ENCODE measurements at places on chromosomes 16 and 17.

DNA sequence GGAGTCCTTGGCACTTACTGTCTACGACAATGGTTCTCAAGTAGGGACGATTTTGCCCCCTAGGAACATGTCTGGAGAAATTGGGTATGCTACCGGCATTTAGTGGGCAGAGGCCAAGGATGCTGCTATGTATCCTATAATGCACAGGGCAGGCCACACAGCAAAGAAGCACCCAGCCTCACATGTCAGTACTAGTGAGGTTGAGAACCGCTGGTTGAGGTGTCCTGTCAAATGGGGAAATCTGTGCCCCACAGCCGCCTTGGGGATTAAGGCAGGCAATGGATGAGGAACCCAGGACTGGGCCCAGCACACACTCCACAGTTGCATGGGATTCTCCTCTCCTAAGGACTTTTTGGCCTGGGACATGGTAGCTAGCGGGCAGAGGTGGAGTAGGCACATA lies 86.7 kb upstream of the TOB1 start:
- no peak for DNase-seq

DNA sequence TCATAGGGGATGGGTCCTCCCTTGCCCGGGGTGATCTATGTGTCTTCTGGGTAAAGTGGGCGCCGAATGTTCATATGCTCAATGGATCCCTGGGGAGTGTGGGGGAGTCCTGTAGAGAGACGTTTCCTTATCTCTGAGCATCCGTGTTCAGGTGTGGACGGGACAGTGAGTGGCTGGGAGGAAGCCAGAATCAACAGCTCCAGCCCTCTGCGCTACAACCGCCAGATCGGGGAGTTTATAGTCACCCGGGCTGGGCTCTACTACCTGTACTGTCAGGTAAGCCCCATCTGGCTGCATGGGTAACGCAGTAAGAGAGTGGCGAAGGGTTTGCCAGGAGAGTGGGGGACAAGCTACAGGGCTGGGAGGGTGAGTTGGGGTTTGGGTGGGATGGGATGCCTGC lies 1.9 kb upstream of the TNFSF13 start:
- no peak for DNase-seq

DNA sequence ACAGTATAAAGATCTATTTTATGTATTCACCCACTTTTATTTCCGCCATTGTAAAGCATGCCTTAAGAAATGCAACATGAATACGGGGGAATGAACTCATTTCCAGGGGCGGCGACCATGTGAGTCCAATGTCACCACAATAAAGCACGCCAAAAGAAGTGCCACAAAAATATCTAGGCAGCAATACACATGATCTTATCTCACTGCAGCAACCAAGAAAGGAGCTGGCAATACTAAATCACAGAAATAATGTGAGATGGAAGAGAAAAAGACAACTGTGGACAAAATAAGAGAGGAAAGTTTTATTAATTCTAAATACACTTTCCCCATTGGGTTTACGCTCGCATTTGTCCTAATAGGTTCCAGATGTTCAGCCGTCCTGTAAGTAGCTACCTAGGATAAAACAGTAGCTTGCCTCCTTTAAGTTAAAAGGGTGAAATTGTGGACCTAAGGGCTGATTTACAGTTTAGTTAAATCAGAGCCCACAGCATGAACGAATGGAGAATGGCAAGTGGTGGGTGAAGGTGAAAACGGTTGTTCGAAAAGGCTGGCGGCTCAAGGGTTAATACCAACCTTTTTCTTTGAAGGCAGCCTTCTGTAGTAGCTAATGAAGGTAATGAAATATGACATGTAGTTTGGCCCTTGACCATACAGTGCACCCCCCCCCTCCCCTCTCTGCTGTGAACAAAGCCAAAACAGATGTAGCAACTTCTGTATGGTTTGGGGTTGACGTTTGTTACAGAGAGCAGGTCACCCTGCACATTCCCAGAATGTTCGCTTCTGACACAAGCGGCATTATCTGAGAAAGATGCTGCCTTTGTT lies 504.2 kb upstream of the PSMD7 start:
- no peak for DNase-seq

GRCh38 chr17:47879028-47879585 lies 16.9 kb upstream of the SP2 start:
- no peak for DNase-seq

- DNase-seq, result no peak
These were observed 47.1 kb upstream of the CLEC19A start for GRCh38 chr16:19238406-19238805.

DNA sequence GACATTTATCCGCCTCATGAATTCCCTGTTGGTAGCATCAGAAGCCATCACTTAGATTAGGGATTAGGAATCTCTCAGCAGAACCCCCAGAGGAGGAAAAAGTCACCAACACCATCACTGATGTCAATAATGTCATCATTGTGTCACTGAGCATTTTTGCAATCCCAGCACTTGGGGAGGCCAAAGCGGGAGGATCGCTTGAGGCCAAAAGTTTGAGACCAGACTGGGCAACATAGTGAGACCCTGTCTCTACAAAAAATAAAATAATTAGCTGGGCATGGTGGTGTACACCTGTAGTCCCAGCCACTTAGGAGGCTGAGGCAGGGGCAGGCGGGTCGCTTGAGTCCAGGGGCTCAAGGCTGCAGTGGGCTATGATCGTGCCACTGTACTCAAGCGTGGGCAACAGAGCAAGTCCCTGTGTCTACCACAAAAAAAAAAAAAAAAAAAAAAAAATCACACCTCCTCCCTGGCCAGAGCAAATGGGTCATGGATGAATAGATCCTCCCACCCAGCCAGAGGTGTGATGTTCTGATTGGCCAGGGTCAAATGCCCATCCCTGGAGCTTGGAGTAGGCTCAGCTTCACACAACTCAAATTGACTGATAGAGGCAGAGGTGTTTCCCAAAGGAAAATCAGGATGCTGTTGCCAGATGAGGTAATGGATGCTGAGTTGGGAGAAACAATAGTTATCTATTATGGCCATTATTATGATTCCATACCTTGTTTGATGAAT lies 31.6 kb downstream of the VWA3A start:
- DNase-seq, result no peak

DNA sequence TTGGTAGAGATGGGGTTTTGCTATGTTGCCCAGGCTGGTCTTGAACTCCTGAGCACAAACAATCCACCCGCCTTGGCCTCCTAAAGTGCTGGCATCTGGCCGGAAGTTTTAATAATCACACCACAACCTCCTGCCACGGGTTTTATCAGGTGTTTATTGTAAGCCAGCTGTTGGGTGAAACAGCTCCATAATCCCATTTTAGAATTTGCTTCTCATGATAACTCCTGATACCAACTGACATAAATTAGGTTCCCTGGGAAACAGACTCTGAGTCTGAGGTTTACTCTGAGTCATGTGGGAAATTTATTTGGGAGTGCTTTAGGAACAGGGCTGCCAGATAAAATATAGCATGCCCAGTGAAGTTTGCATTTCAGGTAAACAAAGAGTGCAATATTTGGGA lies 122.6 kb upstream of the MED13 start:
- no peak for DNase-seq

GRCh38 chr17:40218740-40219593 lies at the start of gene WIPF2:
TSS of gene WIPF2 (plus strand) at chr17:40219304. CDS start at chr17:40256460, 37,156 bp downstream.
- DNase-seq, result peak; percentile 99

- no peak for DNase-seq
These were observed 1.5 kb downstream of the BCL6B start for GRCh38 chr17:7024402-7024785.

DNA sequence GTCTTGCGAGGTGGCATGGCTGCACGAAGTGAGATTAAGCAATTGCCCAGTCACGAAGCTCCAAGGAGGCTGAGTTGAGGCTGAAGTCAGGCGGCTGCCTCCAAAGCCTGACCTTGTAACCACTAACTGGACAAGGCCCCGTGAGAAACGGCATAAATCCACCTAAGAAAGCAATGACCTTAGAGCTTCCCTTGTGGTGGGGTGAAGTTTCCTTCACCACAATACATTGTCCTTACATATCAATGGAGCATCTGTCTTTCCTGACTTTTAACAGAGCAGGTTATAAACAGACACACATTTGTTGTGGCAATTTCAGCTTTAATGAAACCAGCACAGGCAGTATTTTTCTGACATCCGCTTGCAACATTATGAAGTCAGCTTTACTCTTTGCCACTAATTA lies 2.5 kb upstream of the MED9 start:
- no peak for DNase-seq

GRCh38 chr17:51765282-51766135 lies 393.0 kb downstream of the CA10 start:
- DNase-seq, result no peak

GRCh38 chr16:56956756-56957155 lies 5.0 kb upstream of the CETP start:
- DNase-seq, result no peak

DNA sequence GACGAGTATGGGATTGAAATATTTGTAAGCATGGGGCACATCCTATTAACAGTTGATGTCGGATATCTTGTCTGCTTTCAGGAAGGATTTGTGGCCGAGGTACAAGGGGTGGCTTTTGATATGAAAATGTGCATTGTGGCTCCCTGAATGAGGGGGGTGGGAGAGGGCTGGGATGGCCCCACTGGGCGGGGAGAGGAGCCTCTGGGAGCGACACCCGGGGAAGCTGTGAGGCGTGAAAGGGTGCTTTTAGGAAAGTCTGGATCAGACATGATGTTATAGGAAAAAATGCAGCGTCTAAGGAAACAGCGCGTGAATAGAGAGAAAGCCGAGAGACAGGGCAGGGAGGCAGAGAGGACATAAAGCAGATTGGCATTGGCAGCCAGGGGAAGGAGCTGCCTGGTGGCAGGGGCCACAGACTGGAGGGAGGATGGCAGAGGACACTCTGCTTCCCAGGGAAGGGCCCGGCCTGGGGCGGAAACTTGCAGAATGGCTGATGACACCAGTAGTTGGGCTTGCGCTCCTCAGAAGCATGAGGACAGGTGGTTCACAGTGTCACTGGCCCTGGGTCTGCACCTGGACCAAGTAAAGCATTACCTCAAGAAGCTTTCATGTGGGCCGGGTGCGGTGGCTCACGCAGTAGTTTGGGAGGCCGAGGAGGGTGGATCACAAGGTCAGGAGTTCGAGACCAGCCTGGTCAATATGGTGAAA lies 95.7 kb downstream of the NTN1 start:
- no peak for DNase-seq

GRCh38 chr17:50397919-50398285 lies 579 bp upstream of the LRRC59 start:
- DNase-seq, result no peak

DNA sequence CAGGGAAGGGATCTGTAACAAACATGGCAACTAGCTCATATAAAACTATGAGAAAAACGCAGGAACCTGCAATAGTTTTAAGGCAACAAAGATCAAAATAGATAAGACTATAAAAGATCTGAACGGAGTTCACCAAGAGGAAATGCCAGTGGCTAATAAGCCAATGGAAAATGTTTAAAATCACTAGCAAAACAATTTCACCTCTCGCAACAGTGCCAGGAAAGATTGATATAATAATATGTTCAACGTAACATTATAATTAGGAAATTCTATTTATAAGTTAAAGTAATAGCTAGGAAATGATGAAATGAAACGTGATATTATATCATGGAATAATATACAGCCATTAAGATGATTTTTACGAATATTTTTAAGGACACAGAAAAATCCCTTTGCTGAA lies 16.0 kb downstream of the MRC2 start:
- no peak for DNase-seq

DNA sequence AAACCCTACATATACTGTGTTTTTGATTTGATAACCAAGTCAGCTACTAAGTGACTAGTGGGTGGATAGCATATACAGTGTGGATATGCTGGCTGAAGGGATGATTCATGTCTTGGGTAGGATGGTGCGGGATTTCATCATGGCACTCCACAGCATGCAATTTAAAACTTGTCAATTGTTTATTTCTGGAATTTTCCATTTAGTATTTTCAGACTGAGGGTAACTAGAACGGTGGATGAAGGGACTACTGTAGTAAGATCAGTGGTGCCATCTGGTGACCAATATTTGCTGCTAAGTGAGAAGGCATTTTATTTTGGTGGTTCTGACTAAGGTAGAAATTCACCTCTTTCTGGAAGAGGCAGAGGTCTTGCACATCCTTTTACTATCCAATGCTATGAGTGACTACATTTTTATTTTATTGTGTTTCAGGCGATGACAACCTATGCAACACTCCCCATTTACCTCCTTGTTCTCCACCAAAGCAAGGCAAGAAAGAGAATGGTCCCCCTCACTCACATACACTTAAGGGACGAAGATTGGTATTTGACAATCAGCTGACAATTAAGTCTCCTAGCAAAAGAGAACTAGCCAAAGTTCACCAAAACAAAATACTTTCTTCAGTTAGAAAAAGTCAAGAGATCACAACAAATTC lies 3.1 kb downstream of the CDC6 start:
- no peak for DNase-seq

- DNase-seq, result no peak
These were observed 28.3 kb downstream of the TBCD start for GRCh38 chr17:82780195-82780594.

GRCh38 chr17:77596491-77597417 lies 361.7 kb upstream of the TNRC6C start:
- DNase-seq, result no peak

DNA sequence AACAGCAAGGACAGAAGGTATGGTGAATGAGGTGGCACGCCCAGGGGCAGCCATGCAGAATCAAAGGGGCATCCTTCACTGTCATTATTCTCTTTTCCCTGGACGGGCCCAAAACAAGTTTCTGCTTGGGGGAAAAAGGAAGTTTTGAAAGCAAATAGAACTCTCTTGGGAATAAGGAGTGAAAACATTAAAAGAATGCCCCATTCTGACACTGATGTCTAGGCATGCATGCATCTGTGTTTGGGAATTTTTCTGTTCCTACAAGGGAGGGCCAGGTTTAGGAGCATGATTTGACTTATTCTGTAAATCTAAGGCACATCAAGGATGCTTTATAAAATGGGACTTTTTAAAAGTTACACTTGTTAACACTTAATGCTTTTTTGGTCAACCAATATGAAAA lies 34.3 kb upstream of the SLC12A3 start:
- DNase-seq, result no peak

- DNase-seq, result peak; percentile 76
These were observed 617 bp downstream of the COASY start for GRCh38 chr17:42562388-42563142.

DNA sequence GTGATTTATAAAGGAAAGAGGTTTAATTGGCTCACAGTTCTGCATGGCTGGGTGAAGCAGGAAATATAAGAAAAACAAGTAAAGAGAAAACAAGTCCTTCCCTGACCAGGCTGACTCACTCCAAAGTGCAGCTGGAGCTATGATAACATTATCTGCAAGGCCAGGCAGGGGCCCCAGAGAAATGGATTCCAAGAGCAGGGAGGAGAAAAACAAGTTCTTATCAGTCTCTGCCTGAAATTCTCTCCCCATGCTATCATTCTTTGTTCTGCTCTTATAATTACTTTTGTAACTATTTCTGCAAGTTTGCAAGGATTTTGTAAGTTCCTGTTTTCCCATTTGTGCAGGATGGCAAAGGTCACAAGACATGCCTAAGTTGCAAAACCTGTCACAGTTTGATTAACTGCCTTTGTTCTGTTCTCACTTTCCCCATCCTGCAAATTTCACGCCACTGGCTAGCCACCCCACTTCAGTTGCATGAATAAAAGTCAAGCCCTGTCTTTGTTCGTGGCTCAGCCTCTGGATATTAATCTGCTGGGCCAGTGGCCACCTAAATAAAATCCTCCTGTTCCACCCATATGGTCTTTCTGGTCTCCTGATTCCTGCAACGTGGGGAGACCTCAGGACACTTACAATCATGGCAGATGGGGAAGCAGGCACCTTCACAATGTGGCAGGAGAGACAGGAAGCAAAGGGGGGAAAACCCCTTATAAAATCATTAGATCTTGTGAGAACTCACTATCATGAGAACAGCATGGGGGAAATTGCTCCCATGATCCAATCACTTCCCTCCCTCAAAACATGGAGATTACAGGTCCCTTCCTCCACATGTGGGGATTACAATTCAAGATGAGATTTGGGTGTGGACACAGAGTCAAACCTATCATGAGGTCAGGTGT lies 13.1 kb downstream of the ABCA9 start:
- no peak for DNase-seq
